Right forelimb (tissue), 1 donor: ENCODE measurements at places on chromosomes 5 and 9.

DNA sequence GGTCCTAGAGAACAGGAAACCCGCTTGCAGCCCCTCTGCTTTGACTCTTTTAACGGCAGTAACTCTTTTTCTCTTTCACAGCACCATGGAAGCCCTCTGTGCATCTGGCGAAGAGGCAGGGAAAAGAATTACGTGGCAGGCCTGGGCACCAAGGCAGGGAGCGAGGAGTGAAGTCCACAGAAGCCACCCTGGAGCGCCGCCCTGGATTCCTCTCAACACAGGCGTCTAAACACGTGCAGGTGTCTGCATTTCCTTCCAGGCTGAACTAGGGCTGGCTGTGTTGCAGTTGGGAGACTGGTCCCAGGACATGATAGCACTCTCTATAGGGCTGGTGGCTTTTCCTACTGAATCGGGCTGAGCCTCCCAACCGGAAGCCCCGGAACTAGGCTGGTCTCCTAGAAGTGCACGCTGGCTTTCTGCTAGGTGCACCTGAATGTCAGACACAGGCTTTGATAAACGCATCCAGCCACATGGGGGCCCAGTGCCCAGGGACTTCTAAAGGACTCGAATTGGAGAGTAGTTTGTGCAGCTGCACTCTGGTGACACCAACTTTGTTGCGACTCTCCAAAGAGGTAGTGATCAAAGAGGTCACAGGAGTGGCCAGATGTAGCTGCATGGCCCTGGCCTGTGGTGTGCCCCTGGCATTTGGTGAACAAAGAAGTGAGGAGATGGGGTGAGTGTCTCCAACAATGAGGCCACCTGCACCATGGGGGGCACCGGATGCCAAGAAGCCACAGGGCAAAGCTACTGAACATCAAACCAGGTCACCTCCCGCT is 54.5 kb downstream of the AK8 start:
- DNase-seq: no peak

DNA sequence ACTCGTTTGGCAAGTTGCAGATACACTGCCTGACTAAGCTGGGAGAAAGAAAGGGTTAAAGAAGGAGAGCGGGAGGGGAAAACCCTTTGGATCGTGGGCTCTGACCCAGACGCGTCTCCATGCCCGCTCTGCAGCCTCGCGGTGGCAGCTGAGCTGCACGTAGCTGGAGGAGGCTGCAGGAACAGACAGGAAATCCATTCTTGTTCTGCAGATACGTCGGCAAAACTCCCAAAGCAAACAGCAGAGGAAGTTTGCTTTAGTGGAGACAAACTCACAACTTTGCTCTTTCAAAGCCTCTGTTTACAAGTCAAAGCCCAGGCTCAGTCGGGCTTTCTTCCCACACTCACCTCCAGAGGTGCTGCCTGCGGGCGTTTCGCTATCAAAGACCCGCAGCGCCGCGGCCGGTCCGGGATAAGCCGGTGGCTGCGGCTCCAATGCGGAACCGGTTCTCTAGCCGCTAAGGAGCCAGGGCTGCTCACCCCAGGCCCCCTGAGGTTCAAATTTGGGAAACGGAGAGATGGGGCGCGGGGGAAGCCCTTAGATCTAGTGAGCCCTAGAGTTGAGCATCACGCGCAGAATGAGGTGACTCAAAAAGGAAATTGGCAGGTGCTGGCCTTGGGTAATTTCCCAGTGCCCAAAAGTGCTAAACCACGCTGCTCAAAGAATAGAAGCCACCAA is 60.7 kb downstream of the MAT2B start:
- peak; percentile 50 for DNase-seq

DNA sequence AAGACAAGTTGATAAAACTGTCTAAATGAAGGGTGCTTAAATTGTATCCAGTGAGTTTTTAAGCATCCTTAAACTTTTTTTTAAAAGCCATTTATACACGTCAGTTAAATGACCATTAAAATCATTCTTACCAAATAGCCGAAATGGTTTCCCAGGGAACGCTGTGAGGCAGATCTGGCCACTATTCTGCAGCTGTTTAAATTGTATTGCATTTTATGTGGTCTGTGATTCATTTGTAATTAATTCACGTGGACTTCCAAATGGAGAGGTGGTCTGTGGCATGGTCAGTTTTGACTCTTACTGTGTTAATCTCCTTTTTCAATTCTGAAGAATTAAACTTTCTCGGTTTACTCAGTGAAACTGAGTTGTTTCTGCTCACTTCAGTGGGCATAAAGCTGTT is 113.7 kb upstream of the OTULINL start:
- no peak for DNase-seq

DNA sequence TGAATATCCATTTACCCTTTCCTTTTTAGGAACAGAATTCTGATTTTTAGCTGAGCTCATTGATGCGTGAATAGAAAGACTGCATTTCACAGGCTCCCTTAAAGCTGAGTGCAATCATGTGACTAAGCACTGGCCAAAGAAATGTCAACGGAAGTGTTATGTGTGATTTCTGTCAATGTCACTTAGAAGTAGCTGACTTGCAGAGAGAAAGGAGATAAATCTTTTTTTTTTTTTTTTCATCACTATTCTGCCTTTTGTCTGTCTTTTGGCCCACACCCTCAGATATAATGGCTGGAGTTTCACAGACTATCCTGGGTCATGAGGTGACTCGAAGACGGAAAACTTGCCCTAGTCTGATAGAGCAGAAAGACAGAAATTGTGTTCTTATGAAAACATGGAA is 39.3 kb upstream of the SLC27A6 start:
- DNase-seq: no peak

DNA sequence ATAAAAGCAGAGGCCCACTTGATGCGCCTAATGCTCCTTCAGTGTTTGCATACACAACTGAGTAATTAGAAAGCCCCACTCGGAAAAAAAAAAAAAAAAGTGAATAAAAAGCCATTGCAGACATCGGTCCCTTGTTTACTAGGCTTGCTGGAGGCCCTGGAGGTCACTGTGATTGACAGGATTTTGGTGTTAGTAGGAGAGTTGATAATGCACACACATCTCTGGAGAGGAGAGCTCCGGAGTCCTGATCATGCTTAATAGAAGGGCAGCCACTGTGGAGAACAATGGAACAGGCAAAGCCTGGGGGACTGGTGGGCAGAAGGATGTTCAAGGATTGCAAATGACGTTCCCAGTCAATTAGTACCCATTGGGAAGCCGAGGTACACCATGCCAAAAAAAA is 152.5 kb downstream of the EFNA5 start:
- no peak for DNase-seq

DNA sequence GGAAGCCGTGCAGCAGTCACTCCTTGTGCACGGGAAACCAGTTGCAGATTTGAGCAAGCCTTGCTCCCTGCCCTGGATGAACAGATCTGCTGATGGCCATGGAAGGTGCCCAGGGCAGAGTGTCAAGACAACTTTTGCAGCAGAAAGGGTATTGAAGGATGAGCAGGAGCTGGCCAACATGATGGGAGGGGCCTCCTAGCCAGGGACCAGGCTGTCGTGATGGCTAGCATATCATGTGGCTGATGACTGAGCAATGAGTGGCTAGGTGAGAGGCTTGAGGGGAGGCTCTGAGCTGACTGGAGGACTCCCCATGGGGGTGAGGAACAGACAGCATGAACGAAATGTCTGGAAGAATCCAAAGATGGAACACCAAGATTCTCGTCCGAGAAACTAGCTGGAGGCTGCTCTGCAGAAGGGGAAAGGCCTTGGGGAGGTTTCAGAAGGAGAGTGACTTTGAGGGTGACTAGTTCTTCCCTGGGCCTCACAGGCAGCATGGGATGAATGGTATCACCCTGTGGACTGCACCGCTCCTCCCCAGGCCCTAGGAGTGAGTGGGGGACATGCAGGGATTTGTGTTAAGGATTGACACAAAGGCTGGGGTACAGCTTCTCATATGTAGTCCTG is 18.5 kb downstream of the PPARGC1B start:
- no peak for DNase-seq

- peak; percentile 89 for DNase-seq
These were observed 69.2 kb upstream of the CCDC180 start for GRCh38 chr9:97237951-97238889.

DNA sequence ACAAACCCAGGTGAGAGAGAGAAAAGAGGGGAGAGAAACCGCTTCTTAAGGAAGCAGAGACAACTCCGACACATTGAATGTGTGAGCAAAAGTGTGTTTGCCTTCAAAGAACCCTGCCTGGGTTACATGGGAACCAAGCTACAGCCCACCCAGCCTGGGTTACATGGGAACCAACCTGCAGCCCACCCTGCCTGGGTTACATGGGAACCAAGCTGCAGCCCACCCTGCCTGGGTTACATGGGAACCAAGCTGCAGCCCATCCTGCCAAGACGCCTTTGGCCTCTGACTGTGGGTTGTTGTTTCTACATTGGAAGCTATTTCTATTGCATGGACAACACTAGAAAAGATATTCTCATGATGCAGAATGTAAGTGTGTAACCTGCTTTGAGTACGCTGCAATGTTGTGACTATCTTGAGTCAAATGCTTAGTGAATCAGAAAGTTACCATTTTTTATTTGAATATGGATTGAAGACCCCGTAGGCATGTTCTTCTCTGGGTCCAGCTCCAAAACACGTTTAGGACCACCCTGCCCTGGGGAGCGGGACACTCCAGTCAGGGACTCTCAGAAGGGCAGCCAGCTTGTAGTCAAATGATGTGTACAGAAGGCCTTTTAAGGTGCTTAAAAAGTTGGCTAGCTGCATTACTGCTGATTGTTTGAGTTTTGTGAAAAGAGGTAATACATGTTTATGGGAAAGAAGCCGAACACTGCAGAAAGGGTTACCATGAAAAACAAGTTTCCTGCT is 39.1 kb upstream of the UNC5A start:
- no peak for DNase-seq

- DNase-seq: no peak
These were observed 172.9 kb downstream of the CFAP90 start for GRCh38 chr5:7678030-7678429.

GRCh38 chr5:4643960-4644359 is 496.2 kb upstream of the ADAMTS16 start:
- DNase-seq: no peak

GRCh38 chr9:93086447-93087224 is 9.4 kb upstream of the CARD19 start:
- peak; percentile 30 for DNase-seq

DNA sequence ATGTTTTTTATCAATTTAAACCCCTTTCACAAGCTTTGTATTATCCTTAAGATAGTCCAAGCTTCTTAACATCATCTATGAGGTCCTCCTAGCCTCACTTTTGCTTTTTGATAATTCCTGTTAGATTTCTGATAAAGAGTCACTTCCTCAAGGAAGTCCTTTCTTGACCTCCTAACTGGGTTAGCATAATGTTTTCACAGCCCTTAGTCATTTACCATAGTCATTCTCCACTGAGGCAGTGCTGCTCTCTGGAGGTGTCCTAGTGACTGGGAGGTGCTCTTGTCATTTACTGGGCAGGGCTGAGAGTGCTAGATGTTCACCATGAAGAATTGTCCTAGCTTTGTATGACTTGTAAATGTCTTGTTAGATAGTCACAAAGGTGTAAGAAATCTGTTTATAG is 26.4 kb downstream of the TNPO1 start:
- DNase-seq: no peak

DNA sequence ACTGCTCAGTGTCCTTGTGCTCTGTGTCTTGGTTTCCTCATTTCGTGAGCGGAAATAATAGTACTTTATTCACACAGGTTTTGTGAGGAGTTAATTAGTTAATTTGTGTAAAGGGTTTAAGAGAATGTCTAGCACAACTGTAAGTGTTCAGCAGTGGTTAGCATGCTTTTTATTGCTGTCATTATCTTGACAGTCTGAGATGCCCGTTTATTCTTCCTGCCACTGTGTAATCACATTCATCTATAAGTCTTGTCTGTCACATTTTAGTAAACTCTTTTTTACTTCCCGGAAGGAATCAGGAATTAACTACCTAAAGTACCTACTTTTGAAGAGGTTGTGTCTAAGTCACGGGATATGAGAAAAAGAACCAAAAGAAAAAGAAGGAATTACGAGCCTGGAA is 38.0 kb downstream of the IQGAP2 start:
- DNase-seq: no peak

DNA sequence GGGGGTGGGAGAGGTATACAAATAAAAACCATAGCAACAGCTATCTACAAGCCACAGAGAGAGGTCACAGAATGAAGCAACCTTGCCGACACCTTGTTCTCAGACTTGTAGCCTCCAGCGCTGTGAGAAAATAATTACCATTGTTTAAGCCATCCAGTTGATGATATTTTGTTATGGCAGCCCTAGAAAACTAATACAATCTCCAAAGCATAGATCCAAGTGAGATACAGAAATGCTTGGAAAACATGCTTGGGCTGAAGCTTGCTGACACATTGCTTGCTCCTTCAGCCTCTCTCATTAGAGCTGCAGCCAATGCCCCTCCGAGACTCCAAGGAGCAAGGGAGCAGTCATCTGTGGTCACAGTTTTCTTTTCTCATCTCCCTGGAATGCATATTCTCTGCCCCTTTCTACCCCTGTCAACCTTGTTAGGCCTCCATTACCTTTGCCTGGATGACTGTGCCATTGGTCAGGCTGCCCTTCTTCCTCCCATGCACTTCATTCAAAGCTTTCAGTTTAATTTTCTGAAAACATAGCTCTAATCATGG is 401.4 kb upstream of the KLF4 start:
- no peak for DNase-seq

DNA sequence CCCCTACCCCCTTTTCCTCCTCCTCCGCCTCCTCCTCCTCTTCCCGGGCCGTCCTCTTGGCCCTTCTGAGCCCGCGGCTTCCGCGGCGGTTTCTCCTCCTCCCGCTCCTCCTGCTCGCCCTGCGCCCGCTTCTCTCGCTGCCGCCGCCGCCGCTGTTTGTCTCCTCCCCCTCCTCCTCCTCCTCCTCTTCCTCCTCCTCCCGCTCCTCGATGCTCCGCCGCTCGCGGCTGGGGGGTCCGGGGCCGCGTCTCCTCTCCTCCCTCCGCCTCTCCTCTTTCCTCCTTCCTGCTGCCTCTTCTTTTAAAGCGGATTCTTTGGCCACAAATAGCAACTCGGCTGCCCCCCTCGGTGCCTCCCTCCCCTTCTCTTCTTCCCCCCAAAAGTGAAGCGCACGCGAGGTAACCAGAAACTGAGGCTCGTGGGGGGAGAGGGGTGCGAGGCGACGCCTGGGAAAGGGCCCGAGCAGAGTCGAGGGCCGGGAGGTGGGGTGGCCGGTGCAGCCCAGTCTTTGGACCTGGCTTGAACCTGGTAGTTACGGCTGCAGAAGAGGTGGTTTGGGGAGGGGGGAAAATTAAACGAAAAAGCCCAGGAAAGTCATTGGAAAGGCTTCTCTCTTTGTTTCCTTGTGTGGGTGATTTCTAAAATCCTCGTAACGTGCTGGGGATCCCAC is 1058.5 kb upstream of the DMAC1 start:
- peak; percentile 91 for DNase-seq

DNA sequence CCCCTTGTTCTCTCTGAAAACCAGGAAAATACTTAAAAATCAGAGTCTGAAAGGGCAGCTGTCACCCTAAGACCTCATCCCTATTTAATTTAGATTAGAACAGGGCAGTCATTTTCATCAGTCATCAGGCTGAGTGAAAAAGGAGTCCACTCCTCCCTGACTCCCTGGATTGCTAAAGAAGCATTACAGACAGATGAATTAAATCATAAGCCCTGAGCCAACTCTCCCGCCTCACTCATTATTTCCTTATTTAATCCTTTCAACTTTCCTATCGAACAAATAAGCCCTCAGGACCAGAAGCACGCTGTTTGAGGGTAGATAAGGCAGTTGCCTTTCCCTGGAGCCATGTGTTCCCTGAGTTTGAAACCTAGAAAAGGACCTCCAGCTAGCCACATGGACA is 201.9 kb upstream of the ANKRD55 start:
- no peak for DNase-seq
